ENCODE measurements at places on chromosomes 2 and 18.

DNA sequence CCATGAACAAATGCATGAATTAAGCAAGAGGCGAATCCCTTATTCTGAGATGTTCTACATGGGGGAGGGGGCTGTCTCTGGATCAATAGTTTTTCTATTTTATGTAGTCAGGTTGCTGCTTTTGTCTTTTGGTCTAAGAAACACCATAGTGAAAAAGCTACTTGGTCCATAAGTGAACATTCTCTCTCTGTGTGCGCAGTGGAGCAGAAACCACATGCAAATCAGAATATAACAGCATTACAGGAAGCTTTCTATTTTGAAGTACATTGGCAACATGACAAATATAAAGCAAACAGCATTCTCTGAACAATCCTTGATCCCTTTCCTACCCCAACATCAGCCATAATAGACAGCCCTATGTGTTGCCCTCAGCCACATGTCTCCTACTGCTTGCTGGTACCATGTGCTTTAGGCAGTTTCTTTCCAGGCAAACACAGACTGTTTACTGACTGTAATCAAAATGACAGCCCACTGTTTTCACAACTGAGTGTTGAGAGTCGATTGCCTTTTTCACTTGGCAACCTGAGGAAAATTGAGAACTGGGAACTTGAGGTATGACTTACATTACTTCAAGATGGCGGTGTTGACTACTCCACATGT lies 10.6 kb downstream of the SCN3A start:
- no peak for DNase-seq

DNA sequence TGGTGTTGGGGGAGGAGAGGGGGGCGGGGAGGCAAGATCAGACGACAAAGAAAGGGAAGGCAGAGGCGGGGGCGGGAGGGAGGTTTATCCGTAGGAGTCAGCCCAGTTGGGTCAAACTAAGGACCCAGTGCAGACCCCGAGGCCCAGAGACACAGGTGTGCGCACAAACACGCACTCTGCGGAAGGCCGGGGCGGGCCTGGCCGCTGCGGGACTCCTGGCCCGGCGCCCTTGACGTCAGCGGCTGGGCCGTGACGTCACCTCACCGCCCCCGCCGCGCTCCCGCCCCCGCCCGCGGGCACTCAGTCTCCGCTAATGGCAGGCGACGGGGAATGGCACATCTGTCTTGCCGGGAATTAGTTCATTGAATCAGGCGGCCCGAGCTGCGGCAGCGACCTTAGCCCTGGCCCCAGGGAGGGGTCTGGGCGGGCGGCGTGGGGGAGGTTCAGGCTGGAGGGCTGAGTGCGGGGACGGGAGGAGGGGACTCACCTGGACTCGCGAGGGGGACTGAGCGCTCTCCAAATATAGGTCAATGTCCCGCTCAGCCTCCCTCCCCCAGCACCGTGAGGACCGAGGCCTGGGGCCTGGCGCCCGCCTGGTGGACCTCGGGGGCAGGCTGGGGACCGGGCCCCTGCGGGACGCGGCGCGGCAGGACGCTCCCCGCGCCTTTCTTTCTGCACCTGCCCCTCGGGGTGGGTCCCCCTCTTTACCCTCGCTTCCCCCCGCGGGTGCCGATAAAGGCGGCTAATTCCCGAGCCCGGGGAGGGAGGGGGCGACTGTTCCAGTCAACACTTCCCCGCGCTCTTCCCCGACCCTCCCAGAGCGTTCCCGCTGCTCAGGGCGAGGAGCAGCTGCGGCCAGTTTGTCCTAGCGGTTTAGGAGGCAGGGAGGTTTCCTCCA lies 15.5 kb upstream of the ECEL1 start:
- no peak for DNase-seq

DNA sequence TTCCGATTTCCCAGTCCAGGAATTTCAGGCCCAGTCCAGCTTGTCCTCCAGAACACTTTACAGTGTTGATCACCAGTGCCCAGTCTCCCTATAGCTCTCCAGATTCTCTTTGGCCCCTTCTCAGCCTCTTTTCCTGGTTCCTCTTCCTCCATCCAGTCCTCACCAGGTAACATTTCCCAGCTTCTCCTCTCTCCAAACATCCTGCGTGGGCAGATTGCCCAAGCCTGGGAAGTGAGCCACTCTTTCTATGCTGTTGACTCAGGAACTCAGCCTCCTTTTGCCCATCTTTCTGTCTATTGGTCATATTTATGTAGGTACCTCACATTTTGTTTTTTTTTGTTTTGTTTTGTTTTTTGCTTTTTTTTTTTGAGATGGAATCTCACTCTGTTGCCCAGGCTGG lies 109.4 kb downstream of the LYPD1 start:
- DNase-seq, result no peak

DNA sequence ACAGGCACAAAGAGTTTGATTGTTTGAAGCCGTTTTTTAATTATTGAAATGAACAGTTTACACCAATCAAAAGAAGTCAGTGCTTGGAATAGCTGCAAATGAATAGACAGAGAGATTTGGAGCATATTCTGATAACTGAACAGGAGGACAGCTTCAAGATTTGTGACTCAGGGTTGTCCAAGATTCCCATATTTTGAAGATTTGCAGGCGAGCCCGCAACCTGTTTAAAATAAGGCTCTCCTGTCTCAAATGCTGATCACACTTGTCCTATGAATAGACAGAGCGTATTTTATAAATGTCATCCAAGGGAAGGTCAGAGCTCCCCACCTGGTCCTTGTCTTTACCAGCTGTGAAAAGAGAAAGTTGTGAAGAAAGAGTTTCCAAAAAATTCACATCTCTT lies 198.7 kb downstream of the RNF144A start:
- no peak for DNase-seq

- no peak for DNase-seq
These were observed 56.6 kb downstream of the XIRP2 start for GRCh38 chr2:166944909-166945308.

GRCh38 chr2:118721817-118722551 lies 125.5 kb downstream of the EN1 start:
- peak; percentile 43 for DNase-seq

GRCh38 chr18:59149007-59149406 lies 9.3 kb downstream of the SEC11C start:
- DNase-seq, result no peak

DNA sequence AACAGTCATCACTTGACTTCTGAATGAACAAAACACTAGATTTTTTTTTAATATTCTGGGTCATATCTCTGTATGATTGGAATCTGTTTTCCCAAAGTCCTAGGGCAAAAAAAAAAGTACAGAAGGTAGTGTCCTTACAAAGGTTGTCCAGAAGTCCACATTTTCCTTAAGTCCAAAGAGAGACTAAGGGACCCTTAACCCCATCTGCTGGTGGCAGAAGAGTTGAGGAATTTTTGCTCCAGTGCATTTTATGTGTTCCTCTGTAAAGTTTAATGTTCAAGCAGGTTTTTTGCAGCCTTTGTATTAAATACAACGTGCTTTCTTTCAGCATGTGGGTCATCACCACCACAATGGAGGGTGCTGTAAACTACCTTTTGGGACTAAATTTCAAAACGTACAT lies 215.9 kb downstream of the SP3 start:
- DNase-seq, result no peak

DNA sequence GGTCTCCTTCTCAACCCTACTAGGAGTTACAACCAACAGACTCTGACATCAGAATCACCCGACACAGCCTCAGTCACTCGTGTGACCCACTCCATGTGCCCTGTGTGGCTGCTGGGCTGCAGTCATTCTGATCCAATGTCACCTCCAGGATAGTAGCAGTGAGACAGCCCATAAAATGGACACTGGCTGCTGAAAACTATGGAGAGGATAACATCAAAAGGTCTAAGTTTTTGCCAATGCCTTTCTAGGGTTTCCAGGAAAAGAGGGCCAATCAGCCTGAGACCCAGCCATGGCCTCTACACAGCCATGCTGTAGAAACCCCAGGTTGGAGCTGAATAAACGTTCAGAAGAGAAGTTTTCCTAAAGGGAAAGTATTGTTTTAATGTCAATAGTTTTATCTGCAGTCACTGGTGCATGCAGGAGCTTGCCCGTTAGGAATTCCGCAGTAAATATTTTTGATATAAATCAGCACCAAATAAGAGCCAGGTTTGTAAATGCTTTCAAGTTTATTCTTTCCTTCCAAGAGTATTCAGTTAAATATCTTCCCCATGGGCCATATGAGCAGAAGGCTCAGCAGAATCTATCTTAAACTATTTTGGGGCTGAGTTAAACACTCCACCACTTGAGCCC lies 92.2 kb upstream of the PID1 start:
- DNase-seq, result no peak

- DNase-seq, result no peak
These were observed 30.2 kb downstream of the NYAP2 start for GRCh38 chr2:225429717-225430116.

DNA sequence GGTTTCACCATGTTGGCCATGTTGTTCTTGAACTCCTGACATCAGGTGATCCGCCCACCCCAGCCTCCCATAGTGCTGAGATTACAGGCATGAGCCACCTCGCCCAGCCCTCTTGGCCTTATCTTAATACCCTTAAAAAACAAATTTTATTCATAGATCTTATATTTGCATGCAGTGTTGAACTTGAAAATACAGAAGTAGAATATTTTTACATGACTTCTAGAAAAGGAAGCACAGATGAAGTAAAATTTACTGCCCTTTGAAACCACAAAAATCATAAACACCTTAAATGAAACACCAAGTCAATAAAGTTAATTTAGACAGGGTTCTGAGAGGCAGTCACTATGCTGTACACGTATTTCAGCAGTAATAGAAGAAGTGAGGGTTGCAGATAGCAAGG lies 145.7 kb downstream of the CERS6 start:
- DNase-seq, result no peak

GRCh38 chr18:72107647-72108383 lies 436.3 kb downstream of the CBLN2 start:
- DNase-seq, result no peak

DNA sequence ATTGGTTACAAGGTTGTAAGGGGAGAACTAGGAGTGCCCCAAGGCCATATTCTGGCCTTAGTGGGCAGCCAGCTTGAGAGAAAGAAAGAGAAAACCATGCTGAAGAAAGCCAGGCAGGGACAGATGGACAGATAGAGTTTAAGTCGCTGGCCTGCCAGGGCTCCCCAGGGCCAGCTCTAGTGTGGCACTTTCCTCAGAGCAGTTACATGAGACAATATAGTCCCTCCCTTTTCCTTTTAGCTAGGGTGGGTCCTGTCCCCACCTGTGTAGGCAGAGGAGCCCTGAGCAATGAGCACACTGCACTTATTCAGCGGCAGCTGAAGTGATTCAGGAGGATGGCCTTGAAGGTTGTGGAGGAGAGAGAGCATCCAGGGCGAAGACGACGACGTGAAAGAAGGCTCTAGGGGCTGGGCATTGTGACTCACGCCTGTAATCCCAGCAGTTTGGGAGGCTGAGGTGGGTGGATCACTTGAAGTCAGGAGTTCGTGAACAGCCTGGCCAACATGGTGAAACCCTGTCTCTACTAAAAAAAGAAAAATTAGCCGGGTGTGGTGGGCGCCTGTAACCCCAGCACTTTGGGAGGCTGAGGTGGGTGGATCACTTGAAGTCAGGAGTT lies 152.0 kb upstream of the SLC1A4 start:
- DNase-seq, result no peak

DNA sequence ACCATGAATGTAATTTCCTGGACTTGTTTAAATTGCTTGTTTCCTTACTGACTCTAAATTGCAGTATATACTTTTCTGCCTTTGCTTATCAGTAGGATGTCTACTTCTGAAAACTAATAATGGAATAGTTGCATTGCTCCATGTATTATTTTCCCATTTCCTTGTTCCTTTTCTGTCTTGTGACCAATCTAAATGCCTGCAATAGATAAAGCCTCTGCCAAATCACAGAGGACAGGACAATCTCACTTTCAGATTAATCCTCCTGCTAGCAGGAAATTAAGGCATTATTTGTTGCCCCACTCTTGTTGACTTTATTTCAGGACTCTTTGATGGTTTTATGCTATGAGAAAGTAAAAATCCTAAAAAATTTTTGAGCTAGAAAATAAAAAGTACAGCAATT lies 4.7 kb upstream of the ESCO1 start:
- DNase-seq, result no peak

DNA sequence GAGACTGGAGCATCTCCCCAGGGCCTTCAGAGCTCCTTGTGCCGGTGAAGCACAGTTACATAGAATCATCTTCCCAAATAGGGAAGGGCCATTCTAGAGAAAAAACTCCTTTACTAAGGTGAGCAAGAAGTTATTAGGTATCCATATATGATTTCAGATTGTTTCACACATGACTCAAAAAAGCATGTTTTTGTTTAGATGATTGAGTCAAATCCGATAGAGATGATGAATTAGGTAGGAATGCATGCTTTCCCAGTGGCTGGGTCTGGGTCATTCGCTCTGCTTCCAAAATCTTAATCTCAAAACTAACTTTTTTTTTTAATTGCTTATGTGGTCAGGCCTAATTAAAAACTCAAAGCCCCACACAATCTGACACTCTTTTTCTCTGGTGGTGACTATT lies 3.8 kb downstream of the NT5C1B start:
- DNase-seq, result no peak

- DNase-seq, result peak; percentile 91
These were observed 780 bp downstream of the HTRA2 start for GRCh38 chr2:74530239-74531187.

DNA sequence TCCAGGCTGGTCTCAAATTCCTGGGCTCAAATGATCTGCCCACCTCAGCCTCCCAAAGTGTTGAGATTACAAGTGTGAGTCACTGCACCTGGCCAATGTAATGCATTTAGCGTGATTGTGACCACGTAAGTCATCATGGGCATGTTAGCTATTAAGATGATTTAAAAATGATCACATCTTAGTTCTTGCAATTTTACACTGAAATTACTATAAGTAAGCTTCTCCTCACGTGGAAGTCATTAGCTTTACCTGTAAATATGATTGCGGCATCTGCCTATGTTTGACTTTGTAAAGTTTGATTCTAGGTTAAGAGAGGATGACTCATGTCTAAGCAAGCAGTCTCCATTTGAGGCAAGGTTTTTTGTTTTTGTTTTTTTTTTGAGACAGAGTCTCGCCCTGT lies 85.5 kb downstream of the PMAIP1 start:
- no peak for DNase-seq
